Stimulated activated CD4-positive, alpha-beta T cell treated with anti-CD3 and anti-CD28 coated beads, Interleukin-1b, Interleukin-23, amount 100 ng/mL, for 24 hours (primary cell): ENCODE measurements at places on chromosomes 12 and 14.

- DNase-seq = no peak
Measured at GRCh38 chr14:50334211-50334610, 22.1 kb downstream of the DMAC2L start.

DNA sequence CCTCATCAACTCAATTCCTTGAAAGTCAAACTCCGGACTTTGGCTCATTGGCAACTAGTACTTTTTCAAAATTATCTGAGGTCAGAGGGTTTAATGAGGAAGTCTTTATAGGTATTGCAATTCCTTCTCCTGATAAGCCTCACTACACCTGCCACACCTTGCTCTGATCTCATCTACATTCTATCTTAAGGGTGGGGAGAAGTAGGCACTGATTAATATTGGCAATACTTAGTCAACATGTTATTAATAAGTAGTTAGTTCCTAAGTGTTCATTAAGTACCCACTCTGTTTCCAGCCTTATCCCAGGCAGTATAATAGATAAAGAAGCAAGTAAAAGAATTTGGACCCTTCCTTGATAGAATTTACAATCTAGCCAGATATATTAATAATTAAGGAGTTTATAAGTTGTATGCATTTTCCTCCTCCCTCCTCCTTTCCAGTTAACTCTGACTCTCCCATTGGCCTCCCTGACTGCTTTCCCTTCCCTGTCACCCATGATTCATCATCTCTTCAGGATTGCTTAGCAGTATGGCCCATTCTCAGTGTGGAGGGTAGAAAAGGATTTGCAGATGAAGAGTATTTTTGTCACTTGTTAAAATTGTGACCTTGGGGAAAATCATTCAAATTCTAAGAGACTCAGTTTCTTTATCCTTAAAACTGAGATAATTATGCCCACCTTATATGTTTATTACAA lies 231.0 kb upstream of the ATP2B1 start:
- no peak for DNase-seq

DNA sequence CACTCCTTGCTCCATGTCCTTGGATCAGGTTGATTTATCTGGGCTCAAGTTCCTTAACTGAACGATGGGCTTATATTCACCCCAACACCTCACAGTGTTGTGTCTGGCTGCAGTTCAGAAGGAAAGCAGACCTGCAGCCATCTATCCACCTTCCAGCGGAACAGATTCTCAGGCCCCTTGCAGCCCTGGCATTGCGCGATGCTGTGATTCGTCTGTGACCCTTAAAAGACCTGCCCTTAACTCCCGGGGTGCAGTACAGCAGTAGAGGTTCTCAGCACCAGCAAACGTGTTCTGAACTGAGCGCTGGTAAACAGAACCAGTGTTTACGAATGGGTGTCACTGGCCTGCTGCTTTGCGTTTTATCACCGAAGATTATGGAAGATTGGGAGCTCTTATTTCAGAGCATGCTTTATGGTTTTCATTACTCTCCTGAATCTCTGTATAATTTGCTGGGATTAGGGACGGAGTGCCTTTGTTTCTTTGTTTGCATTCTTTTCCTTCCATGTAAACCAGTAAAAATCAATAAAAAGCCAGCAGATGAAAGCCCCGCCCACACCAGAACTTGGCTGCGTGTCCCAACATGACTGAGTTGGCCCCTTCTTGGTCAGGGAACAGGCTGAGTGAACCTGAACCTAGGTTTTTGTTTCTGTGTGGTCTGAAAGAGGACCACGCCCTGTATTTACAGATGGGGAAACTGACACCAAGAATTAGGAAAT lies 286.7 kb upstream of the CRY1 start:
- DNase-seq = no peak

- DNase-seq = no peak
Measured at GRCh38 chr12:79023261-79023660, 158.7 kb downstream of the SYT1 start.

DNA sequence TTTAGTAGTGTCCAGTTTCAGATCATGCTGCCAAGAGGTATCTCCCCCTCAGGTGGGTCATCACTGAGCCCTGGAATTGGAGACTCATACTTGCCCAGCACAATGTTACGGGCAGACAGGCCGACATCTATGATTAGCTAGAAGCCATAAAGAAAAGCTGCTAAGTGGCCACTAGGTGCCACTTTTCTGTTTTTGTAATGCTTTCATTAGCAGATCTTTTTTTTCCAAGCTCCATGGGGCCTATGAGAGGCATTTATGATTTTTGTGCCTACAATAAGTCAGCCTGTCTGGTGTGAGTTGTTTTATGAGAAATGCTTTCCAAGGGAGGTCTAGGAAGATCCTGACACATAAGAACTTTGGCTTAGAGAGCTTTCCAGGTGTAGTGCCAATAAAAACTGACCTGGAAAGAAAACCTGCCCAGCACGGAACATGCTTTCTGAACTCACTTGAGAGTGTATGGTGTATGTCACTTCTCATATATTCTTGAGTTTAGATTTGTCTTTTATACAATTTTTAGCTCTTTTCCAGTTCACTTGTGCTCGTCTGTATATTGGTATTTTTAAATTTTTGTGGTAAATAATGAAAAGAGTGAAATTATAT lies 21.8 kb upstream of the SMCO2 start:
- DNase-seq = no peak

GRCh38 chr12:63965936-63966605 lies 121.6 kb downstream of the SRGAP1 start:
- no peak for DNase-seq

DNA sequence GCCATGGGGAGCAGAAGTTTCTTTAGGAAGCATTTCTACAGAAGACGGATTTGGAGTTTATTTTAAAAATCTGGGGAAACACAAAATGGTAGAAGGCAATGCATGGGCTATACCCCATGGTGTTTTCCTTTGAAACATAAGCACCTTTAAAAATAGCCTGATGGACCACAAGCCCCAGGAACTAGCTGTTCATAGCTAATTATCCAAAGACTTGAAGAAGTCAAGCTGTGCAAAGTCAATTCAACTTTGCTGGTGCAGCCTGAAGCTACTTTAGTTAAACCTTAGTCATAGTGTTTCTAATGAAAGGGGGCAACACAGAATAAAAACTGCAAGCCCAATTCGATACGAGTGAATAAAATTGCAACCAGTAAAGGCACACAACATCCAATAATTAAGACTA lies 732.5 kb downstream of the GALC start:
- no peak for DNase-seq

GRCh38 chr12:113463746-113464451 lies 7.8 kb downstream of the LHX5 start:
- DNase-seq = no peak

- no peak for DNase-seq
Measured at GRCh38 chr12:6437586-6437985, 7.2 kb upstream of the CD27 start.
